Type B pancreatic cell (in vitro differentiated cells): ENCODE measurements at places on chromosomes 4 and X. TPM values are rescaled to one million over a fixed set of nuclear protein-coding genes. Genes with fewer than 3 reads are reported as not detected.

Gene SATL1
- 0.07 and 0.31 TPM in 2 replicates for total RNA-seq

Gene MYOZ2
- 0.12 TPM in 1 of 2 replicates, not detected in the other for total RNA-seq

Gene TLL1
- 0.48 and 2.0 TPM in 2 replicates for total RNA-seq

Gene GLRA3
- 0.60 and 0.64 TPM in 2 replicates for total RNA-seq

Gene AFM
- 2.9 TPM in 2 replicates for total RNA-seq

Gene NUP62CL
- 3.0 and 4.2 TPM in 2 replicates for total RNA-seq

Gene SYP
- total RNA-seq, result 13.6 and 14.8 TPM in 2 replicates

Gene TKTL2
- not detected in 2 replicates for total RNA-seq

GRCh38 chr4:53380221-53380620 lies 2.8 kb downstream of the FIP1L1 start:
- H3K4me3 ChIP-seq, result no peak overlapping the region
- no peaks in the 10 kb centered on the region for H3K27me3 ChIP-seq
- peaks cover 27% of the 10 kb centered on the region for H3K4me1 ChIP-seq
- H3K36me3 ChIP-seq, result peaks cover 20% of the 10 kb centered on the region

- no peaks in the 10 kb centered on the region for H3K27me3 ChIP-seq
- no peaks in the 10 kb centered on the region for H3K36me3 ChIP-seq
- no peak overlapping the region for H3K4me3 ChIP-seq
- no peak for DNase-seq
Measured at GRCh38 chr4:152028131-152028530, 267.3 kb upstream of the GATB start.

DNA sequence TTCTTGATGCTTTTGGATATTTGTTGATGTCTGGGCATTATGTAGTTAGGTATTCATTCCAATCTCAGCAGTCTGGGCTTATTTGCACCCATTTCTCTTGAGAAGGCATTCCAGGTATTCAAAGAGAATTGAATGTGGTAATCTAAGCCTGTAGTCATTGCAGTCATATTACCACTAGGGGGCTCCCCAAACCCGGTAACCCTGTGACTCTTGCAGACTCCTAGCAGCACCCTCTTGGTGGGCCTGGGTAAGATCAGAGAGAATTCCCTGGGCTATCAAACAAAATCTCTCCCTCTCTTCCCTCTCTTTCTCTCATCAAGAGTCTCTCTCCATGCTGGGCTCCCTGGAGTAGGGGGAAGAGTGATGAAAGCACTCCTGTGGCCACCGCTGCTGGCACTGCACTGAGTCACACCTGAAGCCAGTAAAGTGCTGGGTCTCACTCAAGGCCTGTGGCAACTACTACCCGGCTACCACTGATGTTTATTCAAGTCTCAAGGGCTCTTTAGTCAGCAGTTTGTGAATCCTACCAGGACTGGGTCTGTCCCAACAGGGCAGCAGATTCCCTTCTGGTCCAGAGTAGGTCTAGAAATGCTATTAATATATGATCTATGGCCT lies 187.7 kb upstream of the NUDT10 start:
- H3K36me3 ChIP-seq, result no peaks in the 10 kb centered on the region
- H3K4me1 ChIP-seq, result no peaks in the 10 kb centered on the region
- no peak overlapping the region for H3K4me3 ChIP-seq
- no peak overlapping the region for H3K27ac ChIP-seq

DNA sequence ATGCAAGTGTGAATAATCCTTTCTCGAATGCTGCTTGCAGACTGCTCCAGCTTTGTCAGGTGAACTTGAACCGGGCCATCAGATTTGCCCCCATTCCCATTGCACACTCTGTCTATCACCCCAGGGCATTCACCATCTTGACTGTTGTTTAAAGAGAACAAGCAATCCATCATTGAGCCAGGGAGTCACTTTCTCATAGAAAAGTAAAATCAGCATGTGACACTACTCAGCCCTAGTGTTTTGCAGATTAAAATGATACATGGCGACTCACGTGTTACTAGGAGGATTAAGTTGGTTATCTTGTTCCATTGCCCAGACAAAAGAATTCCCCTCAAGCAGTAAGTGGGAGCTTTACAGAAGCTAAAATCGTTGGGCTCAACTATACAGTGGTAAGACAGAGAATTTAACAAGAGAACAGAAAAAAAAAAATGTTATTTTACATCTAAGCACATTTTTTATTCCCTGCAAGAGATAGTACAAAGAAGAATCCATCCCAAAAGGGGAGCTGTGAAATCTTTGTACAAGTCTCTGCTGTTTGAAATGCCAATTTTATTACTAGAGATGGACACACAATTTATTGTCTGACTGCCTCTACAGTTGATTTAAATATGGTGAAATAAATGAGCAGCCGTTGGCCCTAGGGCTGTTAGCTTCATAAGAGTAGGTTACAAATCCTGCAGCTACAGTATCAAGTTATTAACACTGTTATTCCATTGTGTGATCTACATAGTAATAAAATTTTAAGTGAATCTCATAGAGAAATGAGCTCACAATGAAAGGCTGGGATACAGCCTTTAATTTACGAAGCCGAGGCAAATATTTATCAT lies 67.5 kb downstream of the NEUROG2 start:
- H3K4me1 ChIP-seq, result no peaks in the 10 kb centered on the region
- no peak for DNase-seq
- no peak overlapping the region for H3K4me3 ChIP-seq
- H3K36me3 ChIP-seq, result no peaks in the 10 kb centered on the region

DNA sequence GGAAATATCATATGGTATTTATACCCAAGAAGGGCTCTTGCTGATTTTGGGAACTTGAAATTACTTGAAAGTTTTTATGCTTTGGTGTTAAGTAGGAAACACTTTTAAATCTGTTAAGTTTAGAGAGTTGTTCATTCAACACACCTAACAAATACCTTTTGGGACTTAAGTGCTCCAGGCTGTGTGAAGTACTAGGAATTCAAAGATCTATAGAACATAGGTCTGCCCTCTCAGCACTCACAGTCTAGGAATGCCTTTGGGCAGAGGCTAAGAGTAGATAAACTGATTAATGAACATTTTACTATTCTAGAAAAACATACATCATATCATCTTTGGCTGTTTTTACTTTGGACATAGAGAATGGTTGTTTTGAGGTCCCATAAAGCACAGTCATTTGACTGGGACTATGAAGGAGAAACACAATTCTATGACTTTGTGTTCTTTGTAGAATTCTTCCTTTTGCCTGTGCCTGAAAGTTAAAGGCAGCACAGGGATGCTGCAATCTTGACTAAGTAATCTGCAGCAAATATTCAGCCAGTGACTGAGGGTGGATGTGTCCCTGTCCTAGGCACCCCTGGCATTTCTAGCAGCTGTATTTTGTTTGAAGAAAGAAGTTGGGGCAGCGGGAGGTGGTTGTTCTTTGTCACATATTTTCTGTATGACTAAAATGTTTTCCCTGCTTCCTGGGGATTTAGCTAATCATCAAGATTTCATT lies 8.3 kb downstream of the BMP3 start:
- no peak for DNase-seq
- H3K27me3 ChIP-seq, result peaks cover 53% of the 10 kb centered on the region
- H3K36me3 ChIP-seq, result no peaks in the 10 kb centered on the region
- no peak overlapping the region for H3K27ac ChIP-seq
- no peak overlapping the region for H3K4me3 ChIP-seq

GRCh38 chrX:130857207-130857606 lies 45.8 kb downstream of the ENOX2 start:
- DNase-seq, result no peak
- no peaks in the 10 kb centered on the region for H3K4me1 ChIP-seq
- no peaks in the 10 kb centered on the region for H3K27me3 ChIP-seq
- H3K36me3 ChIP-seq, result peaks cover 3% of the 10 kb centered on the region

DNA sequence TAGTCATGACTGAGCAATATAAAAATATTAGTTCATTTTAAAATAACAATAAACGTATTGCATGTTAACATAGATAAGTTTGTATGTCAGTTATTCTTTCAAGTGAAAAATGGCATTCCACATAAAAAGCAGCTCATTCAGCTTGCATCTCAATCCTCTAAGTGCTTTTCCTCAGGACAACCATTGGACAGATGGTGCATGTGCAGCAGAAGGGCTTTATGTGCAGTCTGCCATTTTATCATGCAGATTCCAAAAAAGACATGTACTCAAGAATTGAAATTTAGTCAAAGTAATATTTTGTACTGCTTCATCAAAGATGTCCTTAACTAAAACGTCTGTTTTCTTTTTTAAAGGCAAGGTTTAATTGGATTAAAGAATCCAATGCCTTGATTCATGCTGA lies 93.4 kb downstream of the RS1 start:
- H3K27me3 ChIP-seq, result no peaks in the 10 kb centered on the region
- DNase-seq, result no peak
- no peaks in the 10 kb centered on the region for H3K36me3 ChIP-seq

DNA sequence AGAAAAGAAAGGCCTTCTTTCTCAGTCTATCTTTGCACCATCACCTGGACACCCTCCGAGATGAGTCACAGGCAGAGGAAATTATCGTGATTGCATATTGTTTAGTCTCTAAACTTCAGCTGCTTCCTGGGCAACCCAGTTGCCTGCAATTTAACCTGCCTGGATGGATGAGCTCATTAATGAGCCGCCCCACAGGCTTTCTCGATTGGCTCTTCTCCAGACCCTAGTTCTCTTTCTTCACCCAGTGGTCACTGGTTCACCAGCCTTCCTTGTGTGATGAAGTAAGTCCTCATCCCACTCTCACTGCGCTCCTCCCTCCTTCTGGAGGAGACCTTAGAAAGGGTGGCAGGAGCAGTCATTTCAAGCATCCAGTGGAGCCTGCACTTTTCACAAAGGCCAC lies 94.4 kb downstream of the SOWAHB start:
- peaks cover 11% of the 10 kb centered on the region for H3K36me3 ChIP-seq
- H3K4me1 ChIP-seq, result peaks cover 33% of the 10 kb centered on the region
- peak overlapping the region; percentile 55 for H3K27ac ChIP-seq
- no peak for DNase-seq
- peaks cover 25% of the 10 kb centered on the region for H3K27me3 ChIP-seq

GRCh38 chr4:161172396-161173026 lies 991.3 kb downstream of the FSTL5 start:
- H3K4me1 ChIP-seq, result no peaks in the 10 kb centered on the region
- H3K27ac ChIP-seq, result no peak overlapping the region
- H3K4me3 ChIP-seq, result no peak overlapping the region
- no peaks in the 10 kb centered on the region for H3K36me3 ChIP-seq
- DNase-seq, result no peak

GRCh38 chr4:82900066-82900410 lies 497 bp upstream of the THAP9 start:
- H3K36me3 ChIP-seq, result peaks cover 12% of the 10 kb centered on the region
- H3K4me1 ChIP-seq, result peaks cover 6% of the 10 kb centered on the region
- no peak overlapping the region for H3K27ac ChIP-seq
- no peak for DNase-seq
- H3K4me3 ChIP-seq, result no peak overlapping the region
- H3K27me3 ChIP-seq, result no peaks in the 10 kb centered on the region
